NCI-H1436 treated with DMSO at 0.1 percent for 48 hours (cell line): ENCODE measurements at places on chromosomes 13 and 19.

DNA sequence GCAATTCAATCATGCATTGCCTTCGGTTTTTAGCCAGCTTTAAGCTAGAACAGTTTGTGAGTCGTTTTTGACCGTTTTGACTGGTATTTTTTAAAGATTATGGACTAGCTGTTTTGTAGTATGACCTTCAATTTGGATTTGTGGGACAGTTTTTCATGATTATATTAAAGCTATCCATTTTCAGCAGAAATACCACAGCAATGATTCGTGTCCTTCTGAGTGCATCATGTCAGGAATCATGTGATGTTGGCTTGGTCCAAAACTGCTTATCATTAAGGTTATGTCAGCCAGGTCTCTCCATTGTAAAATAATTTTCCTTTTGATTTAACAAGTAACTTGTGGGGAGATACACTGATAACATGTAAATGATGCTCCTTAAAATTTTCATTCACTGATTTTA is 229.0 kb downstream of the POSTN start:
- no peak for DNase-seq

- DNase-seq, result no peak
These were observed 4.0 kb upstream of the KLK3 start for GRCh38 chr19:50850738-50851137.

DNA sequence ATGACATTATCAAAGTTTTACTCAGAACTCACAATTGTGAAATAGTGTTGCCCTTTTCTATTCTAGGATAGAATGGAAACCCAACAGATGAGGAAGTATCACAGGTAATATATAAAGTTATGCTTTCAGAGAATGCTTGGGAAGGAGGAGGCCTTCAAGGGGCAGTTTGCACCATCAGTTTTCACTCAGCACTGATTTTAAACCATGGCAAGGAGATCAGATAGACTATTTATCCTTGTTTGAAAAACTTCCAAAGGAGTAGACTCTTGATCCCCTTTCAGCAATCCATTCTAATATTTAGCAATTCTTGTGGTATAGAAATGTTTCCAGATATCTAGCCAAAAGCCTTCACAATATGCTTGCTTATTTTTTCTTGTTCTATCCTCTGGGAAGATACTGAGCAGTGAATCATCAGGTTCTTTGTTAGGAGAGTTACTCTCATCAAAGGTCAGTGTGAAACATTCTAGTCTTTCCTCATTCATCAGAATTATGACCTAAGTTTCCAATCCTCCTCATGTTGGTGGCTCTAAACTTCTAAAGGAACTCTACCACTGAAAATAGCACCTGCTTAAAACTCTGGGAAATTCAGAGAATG is 3.8 kb downstream of the GPC6 start:
- no peak for DNase-seq

- no peak for DNase-seq
These were observed 5.3 kb downstream of the EFNA2 start for GRCh38 chr19:1290703-1291651.

DNA sequence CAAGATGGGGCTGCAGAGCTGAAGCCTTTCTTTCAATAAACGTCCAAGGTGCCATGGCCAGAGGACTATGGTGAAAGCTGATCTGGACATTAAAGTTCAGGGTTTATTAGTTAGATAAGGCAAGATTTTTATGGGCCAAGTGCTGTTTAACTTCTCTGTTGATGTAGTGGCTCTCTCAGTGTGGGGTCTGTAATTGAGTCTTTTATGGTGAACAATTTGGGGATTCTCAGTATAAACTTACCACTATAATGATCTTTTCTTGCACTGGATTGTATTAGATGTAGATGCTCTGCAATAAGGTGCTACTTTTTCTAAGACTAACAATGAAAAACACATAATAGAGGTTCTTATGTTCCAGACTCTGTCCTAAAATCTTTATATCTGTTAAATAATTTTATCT is 190.1 kb upstream of the KLF12 start:
- DNase-seq, result no peak

GRCh38 chr19:14107581-14108461 is 9.7 kb downstream of the PRKACA start:
- no peak for DNase-seq

GRCh38 chr13:89029062-89029461 is 1357.9 kb downstream of the SLITRK5 start:
- no peak for DNase-seq

DNA sequence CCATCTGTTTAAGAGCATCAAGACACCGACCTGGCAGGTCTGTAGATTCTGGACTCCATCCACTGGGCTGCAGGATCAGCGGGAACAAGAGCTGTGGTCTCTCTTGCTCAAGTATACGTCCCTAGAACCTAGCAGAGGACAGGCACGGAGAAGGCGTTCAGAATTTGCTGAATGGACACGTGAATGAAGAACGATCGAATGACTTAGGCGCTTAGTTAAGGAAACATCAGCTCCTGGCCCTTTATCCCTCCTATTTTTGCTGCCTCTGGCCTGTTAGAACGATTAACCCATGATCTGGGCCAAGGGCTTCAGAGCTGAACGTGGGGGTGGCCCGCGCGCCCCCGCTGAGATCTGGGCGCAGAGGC is 953 bp downstream of the DZIP1 start:
- DNase-seq, result no peak

GRCh38 chr13:95708391-95708774 is 31.4 kb downstream of the DNAJC3 start:
- DNase-seq, result no peak

GRCh38 chr19:1921825-1922224 is 16.6 kb downstream of the ADAT3 start:
- no peak for DNase-seq

- no peak for DNase-seq
These were observed 45.8 kb downstream of the SLC7A9 start for GRCh38 chr19:32823747-32824102.
